ENCODE measurements at places on chromosomes 4 and X.
A peak's percentile ranks its signal among the peaks of the same experiment; 100 is the strongest.

GRCh38 chr4:78342125-78342524 is 209.4 kb upstream of the ANXA3 start:
- no peak for DNase-seq

- DNase-seq: no peak
These were observed 56.3 kb upstream of the SLC7A11 start for GRCh38 chr4:138298431-138298830.

GRCh38 chrX:118570209-118570608 is 74.6 kb downstream of the DOCK11 start:
- no peak for DNase-seq

- DNase-seq: no peak
These were observed at the start of gene SLC9B2 for GRCh38 chr4:103076747-103077347. Gene SLC9B2, minus strand, starts transcription at chr4:103076761. Its CDS starts 9,211 bp downstream, at chr4:103067550.

DNA sequence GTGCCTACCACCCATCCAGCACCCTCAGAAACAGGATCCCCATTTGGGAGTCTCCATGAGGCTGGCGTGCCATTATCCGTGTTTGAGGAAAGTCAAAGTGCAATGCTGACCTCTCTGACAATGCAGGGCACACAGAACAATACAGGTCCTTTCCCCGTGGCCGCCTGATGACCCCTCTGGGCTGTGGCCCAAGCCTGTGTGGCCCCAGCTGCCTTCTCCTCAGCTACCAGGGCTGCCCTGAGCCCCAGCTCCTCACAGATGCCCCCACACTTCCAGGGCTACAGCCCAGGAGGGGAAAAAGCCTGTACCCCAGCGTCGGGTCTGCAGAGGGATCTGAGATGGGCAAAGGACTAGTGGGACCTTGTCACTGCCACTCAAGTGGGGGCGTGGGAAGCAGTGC is 15.5 kb downstream of the ZFYVE28 start:
- DNase-seq: no peak

DNA sequence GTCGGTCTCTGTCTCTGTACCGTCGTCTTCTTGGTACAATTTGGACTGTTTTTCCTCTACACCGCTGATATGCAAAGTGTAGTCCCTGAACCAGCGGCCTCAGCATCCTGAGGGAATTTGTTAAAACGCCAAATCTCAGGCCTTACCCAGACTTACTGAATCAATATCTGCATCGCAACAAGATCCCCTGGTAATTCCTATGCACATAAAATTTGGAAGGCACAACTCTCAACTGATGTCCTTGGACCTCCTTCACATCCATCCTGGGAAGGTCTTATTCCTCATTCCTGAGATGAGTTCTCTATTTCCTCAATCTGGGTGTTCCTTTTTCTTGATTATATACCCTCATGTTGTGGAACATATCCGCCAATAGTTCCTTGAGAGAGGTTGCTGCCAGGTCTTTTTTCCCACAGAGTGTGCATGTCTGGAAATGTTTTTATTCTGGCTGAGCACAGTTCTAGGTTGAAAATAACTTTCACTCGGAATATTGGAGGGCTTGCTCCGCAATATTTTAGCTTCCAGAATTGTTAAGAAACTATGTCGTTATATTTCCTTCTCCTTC is 738 bp upstream of the HPF1 start:
- no peak for DNase-seq

- no peak for DNase-seq
These were observed 617 bp upstream of the MRFAP1L1 start for GRCh38 chr4:6710282-6710681.

GRCh38 chr4:149552601-149553000 is 263.0 kb downstream of the IQCM start:
- no peak for DNase-seq

- DNase-seq: peak; percentile 27
These were observed 16.0 kb downstream of the CCNQ start for GRCh38 chrX:153582896-153583295.

GRCh38 chr4:145735347-145735675 is 55.4 kb downstream of the C4orf51 start:
- DNase-seq: no peak

DNA sequence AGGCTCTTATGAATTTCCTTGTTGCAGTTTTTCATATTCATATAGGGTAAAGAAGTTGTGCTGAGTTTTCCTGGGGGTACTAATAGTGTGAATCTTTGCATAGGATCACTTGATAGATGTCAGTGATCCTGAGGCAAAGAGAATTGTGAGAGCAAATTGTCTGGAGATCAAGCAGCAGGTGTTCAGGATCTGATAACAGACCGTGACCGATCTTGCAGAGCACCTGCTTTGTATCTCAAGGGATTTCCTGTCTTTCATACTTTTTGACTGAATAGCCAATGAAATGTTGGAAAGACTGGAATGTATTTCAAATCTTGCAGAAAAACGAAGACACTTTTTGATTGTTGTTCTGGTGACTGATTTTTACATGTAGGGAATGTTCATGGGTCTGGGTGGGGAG is 914.5 kb downstream of the STIM2 start:
- DNase-seq: no peak

DNA sequence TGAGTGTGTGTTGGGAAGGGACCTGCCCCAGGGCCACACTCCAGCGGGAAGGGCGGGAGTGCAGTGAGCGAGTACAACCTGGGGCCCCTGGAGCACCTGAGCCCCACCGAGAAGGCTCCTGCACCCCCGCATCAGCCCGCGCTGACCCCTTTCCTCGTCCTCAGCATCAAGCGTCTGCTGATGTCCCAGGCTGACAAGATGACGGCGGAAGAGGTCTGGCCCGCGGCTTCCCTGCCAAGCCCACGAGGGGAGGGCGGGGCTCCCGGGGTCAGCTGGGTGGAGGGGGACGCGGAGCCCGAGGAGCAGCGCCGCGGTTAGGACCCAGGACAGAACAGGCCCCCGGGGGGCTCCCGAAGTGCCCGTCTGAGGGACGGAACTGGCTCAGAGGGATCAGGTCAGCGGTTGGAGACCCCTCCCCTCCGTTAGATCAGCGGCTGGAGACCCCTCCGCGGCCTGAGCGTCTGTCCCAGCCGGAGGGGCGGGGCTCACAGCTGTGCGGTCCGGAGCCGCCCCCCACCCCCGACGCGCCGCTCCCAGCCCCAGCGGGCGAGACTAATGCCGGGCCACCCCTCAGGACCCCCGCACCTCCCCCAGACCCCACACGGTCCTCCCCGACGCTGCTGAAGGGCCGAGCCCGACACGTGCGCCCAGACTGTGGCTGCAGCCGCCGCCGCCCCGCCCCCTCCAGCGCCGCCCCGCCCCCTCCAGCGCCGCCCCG is 6.7 kb downstream of the MYL5 start:
- no peak for DNase-seq

DNA sequence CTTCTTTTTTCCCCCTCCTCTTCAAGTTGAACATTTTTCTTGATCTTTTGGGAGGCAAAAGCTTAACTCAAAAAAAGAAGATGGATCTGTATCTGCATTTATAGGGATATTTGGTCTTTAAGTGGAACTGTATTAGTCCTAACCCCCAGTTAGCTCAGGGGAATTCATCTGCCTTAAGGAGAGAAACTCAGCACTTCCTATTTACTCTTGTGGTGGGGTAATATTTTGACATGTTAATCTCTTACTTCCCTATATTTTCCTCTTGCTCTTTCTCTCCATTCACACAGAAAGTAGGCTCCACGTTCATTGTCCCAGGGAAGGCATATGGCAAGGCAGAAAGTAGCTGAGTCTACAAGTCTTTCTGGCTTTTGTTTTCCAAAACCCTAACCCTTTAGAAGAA is 5.3 kb downstream of the LRRC66 start:
- DNase-seq: no peak

- DNase-seq: no peak
These were observed 17.8 kb downstream of the TRIM2 start for GRCh38 chr4:153221783-153222706.

DNA sequence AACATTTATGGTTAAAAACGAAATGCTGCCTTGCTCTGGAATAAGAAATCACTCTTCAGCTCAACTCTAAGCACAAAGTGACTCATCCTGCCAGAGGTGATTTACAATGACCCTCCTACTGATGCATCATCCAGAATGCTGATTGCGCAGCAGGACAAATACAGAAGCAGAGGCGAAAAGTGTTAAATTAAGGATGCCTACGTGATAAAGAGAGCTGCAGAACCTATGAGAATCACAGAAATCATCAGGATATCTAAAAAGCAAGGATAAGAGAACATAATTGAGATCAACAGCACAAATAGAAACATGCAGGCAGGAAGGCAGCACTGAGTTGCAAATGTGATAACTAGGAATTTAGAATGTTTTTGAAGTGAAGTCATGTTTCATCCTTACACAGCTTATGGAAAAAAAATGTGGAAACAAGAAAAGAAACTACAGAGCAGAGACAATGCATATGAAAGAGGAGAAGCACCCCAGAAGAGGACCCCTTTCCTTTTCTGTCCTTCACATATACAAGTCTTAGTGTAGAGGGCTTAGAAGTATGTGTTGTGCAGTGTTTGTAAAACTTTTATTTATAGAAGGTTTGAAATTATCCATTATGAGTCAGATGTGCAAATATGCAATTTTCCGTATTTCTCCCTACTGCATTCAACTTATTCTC is 188.4 kb downstream of the SLC7A11 start:
- DNase-seq: no peak

DNA sequence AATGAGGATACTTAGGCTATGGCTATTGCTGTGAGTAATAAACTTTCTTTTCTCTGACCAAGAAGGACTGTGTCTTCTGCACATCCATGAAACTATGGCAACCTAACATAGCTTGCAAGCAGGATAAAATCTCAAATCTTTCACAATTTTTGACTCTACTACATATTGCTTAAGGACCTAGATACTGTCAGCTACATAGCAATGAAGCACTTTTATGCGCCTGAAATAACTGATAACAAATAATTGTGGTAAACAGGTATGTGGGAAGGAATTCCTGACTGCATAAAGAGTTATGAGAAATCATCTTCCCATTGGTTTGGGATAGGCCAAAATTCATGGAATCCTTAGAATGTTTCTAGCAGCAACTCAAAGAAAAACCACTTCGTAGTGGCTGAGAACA is 41.2 kb upstream of the PDGFC start:
- no peak for DNase-seq

DNA sequence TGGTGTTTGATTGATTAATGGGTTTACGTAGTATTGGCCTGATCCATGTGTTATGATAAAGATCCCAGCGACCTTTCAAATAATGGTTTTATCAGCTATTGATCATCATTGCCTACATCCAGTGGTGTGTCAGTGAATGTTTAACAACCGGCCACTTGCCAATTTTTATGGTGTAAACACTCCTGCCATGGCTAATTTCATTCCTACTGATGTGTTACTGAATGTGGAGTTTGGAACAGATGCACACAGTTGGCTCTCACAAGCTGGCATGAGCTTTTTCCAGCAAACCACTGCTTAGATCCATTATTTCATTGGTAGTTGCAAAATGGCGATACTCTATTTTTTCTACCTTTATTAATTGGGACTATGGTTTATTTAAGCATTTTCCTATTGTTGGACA is 139.9 kb downstream of the REPS2 start:
- DNase-seq: no peak

GRCh38 chr4:92074839-92075238 is 228.9 kb upstream of the GRID2 start:
- DNase-seq: no peak

GRCh38 chr4:111040904-111041303 is 418.0 kb upstream of the PITX2 start:
- DNase-seq: no peak

DNA sequence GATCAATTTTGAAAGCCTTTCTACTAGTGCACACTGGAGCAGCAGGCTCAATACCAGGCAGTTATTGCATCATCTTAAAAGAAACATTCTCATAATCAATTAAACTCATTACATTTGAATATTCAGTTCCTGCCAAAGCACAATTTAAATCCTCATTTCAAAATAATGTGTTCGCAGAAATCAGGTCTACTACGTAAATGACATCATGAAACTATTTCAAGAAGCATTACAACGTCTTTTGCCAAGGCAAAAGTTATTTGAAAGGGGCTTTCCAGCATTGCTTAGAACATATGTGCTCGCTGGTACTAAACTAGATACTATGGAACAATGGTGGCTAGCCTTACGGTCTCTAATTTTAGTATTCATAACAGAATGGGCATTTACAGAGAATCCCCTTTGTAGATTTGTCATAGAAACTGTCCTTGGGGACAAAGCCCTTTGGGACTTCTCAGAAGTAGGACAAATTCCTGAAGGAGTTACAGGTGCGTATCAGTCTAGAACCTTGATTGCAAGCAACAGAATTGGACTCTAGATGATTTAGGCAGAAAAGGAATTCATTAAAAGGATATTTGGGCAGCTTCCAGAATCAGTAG is 27.6 kb upstream of the HUWE1 start:
- no peak for DNase-seq

DNA sequence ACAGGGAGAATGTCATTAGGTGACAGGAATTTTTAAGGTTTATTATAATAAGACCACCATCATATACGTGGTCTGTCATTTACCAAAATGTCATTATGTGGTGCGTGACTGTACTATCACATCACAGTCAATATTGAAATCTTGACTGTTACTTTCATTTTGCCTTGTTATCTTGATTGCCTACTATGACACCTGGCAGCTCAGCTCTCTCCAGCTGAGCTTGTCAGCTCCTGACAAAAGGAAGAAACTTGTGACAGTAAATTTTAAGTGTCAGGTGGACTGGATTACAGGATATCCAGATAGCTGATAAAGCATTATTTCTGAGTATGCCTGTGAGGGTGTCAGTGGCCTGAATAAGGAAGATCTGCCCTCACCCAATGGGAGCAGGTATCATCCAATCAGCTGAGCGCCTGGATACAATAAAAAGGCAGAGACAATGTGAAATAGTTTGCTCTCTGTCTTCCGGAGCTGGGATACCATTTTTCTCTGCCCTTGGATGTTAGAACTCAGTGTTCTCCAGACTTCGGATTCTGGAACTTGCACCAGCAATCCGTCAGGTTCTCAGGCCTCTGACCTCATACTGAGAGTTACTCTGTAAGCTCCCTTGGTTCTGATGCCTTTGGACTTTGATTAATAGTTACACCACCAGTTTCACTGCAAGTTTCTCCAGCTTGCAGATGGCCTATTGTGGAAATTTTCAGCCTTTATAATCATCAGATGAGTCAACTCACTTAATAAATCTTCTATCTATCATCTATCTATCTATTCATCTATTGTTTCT is 1454.7 kb upstream of the IGFBP7 start:
- no peak for DNase-seq

DNA sequence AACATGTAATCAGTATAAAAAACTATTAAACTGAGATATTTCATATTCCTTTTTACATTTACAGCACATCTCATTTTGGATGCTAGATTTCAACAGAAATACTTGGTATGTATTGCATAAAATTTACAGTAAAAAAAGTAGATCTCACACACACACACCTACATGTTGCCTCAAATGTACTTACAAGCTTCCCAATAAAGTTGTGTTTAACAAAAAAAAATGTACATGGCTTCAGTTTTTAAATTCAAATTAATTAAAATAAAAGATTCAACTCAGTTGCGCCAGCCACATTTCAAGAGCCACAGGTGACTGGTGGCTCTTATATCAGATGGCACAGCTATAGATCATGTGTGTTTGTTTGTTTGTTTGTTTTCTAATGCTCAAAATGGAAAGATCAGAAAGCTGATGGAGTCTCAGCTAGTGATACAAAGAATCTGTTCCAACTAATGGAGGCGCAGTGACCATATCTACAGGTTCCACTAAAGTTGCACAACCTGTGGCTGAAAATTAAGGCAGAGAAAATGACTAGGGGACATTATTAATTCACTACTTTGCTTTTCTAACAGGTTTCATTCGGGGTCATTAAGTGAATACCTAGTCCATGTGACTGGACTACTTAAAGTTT is 45.0 kb downstream of the RBM47 start:
- no peak for DNase-seq

GRCh38 chr4:92163348-92163747 is 140.4 kb upstream of the GRID2 start:
- DNase-seq: no peak
